Dorsolateral prefrontal cortex (tissue), 122 donors: ENCODE measurements at places on chromosomes 6 and 20.

- DNase-seq, result no peak
Measured at GRCh38 chr20:24995741-24996448, 3.3 kb upstream of the APMAP start.

GRCh38 chr20:21569586-21569985, 55.7 kb upstream of the NKX2-2 start:
- DNase-seq, result no peak

DNA sequence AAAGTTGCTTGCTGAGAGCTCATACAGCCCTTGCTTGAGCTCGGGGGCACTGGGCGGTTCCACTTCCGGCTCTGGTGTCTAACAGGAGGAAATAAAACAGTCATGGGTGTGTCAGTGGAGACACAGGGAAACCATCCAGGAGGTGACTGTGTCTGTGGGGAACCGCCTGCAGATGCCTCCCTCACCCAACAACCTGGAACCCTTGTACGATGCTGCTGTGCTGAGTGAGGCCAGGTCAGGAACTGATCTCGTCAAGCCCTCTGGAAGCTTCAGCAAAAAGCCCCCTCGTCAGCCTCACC, 15.5 kb downstream of the TXNDC5 start:
- no peak for DNase-seq

- no peak for DNase-seq
Measured at GRCh38 chr6:131736003-131736596, 25.3 kb upstream of the CTAGE9 start.

GRCh38 chr6:137894779-137895385, 27.8 kb downstream of the TNFAIP3 start:
- no peak for DNase-seq

- DNase-seq, result no peak
Measured at GRCh38 chr20:21682521-21682954, 22.9 kb upstream of the PAX1 start.

DNA sequence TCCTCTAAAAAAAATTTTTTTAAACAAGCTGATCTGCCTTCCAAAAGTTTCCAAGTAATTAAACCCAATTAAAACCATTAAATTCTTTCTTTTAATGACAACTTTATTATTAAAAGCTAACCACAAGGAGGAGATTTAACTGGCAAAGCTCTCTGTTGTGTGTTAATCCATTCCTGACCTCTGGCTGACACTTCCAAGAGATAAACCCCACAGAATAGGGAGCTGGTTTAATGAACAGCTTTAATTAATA, 230.8 kb downstream of the EYA2 start:
- DNase-seq, result no peak

DNA sequence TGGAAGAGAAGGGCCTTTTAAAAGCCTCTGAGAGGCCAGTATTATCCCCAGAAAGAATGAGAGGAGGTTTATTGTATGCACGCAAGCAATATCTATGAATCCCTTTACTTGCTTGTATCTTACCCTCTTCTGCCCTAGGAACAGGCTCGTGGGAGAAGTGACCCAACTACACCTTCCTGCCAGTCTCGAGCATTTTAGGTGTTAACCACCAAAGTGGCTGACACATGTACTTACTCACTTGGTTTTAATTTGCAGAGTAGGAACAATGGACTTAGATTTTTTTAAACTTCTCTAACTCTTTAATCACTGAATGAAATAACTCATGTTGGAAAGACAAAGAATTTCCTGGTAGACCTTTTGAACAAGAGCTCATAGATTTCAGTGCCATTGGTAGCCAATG, 296.9 kb downstream of the PLCB1 start:
- no peak for DNase-seq

DNA sequence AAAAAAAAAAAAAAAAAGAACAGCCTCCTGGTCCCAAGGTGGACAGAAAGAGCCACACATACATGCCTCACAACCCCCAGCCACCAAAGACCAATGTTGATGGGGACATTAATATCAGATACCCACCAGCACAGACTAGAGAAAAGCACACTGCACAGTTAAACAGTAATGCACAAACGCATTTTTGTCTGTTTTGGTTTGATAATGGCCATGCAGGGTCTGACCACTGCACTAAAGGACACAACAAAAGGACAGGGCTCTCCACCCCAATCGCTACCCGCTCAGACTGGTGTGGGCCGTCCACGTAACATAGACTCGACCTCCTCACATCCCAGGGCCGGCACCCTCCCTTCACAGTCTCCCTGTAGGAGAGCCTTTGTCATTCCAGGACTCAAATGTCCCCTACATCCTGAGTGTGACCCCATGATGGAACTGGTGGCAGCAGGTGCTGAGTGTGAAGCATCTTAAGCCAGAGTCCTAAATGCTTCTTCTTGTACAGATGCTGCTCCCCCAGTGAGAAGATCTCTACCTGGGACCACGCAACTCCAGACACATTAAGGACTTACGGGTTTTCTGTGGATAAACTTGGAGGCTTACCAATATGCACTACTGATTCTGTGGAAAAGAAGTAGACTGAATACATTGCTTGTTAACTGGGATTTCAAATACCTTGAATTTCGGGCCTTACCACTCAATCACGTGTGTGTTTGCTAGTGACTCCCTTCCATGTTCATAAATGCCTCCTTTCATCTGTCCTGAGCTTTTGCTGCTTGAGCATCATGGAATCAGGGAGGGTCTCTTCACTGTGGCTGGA, 28.0 kb downstream of the RRBP1 start:
- DNase-seq, result peak; percentile 35

GRCh38 chr6:138817799-138818198, 21.9 kb downstream of the ECT2L start:
- DNase-seq, result no peak

- no peak for DNase-seq
Measured at GRCh38 chr20:63482021-63482587, 9.6 kb upstream of the KCNQ2 start.

DNA sequence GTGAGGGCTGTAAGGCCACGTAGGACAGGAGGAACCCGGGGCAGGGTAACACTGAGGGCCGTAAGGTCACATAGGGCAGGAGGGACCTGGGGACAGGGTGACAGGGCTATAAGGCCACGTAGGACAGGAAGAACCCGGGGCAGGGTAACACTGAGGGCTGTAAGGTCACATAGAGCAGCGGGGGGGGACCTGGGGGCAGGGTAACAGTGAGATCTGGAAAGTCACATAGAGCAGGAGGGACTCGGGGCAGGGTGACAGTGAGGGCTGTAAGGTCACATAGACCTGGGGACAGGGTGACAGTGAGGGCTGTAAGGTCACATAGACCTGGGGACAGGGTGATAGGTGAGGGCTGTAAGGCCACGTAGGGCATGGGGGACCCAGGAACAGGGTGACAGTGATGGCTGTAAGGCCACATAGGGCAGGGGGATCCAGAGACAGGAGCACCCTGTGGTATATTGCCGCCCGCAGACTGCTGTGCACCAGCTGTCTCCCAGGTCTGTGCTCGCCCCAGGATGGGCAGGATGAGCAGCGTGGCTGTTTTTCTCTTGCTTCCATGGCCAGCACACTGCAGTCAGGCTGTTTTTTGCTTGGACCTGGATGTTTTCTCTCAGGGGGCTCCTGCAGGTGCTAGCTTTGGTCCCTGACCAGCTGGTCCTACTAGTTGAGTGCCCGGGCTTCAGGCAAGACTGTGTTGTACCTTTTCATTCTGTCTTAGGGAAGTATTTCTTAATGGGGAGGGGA, 55.7 kb downstream of the SYTL3 start:
- DNase-seq, result no peak

GRCh38 chr20:45095805-45096238, 5.1 kb downstream of the KCNS1 start:
- no peak for DNase-seq

- no peak for DNase-seq
Measured at GRCh38 chr6:100370265-100370664, 94.5 kb downstream of the SIM1 start.

GRCh38 chr20:52231230-52231746, 39.7 kb upstream of the ZFP64 start:
- no peak for DNase-seq

DNA sequence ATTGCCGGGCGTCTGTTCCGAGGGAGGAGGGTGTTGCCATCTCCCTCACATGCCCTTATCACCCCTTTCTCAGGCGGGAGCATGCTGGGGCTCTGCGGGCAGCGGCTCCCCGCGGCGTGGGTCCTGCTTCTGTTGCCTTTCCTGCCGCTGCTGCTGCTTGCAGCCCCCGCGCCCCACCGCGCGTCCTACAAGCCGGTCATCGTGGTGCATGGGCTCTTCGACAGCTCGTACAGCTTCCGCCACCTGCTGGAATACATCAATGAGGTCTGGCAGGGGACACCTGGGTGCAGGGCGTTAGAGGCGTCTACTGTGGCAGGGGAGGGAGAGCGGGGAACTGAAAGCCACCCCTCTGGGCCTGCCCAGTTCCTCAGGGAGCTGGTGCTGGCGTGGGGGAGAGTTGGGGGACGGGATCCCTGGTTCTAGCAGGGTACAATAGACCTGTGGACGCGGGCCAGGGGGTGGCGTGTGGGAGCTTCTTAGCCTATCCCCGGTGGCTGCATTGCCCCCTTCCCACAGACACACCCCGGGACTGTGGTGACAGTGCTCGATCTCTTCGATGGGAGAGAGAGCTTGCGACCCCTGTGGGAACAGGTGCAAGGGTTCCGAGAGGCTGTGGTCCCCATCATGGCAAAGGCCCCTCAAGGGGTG, 697 bp downstream of the PPT2 start:
- peak; percentile 66 for DNase-seq

GRCh38 chr20:50720026-50720425, 11.4 kb upstream of the PARD6B start:
- DNase-seq, result no peak

GRCh38 chr6:106574741-106575458, 54.4 kb downstream of the RTN4IP1 start:
- DNase-seq, result peak; percentile 68

GRCh38 chr20:57070296-57070695, 196.1 kb downstream of the BMP7 start:
- DNase-seq, result no peak

DNA sequence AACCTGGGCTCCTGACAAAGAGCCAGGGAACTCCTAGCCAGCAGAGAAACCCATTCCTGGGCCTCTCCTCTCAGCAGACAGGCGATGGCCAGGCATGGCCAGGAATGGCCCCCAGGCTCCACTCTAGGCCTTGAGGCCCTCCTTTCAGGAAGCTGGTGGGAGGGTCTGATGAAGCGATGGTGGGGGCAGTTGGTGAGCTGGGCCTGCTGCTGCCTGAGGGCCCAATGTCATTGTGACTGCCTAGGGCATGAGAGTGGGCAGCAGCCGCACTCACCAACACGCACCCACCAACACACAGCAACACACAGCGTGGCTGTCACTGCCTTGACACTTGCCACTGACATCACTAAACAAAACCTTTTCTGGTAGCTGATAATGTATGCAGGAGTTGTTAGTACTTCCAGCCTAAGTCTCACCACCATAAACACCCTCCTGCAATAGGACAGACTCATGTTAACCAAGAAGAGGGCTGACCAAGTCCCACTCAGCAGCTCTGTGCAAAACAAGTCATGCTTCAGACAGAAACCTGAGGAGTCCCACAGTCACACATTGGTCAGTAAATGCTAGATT, 69.3 kb downstream of the ABHD12 start:
- no peak for DNase-seq

DNA sequence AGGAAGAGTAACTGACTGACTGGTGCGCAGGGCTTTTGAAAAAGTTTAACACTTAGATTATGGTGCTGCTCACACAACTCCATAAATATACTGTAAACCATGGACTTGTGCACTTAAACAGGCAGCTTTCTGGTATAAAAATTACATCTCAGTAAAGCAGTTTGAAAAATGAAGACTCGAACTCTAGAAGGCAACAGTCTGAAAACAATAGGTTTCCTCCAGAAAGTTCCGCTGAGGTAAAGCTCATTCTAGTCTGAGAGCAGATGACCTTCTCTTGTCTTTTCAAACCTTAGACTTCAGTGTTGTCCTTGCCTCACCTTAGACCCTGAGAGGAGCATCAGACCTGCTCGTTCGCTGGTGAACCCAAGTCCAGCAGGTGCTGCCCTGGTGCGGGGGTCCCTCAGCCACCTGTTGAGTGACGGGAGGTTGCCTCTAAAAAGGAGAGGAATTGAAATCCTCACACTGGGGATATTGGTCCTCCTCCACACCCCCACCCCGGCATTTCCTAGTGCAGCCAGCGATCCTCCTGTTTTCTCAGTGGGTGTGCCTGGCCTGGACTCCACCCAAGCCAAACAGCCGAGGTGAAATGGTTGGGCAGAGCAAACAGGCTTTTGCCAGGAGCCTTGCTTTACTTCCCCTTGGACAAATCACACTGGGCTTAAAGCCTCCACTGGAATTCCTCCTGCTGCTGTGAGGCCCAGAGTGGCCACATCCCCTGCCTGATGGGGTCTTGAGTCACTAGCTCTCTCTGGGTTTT, 14.7 kb upstream of the PYGB start:
- DNase-seq, result no peak

GRCh38 chr20:22692119-22692475, 107.7 kb upstream of the FOXA2 start:
- DNase-seq, result no peak

DNA sequence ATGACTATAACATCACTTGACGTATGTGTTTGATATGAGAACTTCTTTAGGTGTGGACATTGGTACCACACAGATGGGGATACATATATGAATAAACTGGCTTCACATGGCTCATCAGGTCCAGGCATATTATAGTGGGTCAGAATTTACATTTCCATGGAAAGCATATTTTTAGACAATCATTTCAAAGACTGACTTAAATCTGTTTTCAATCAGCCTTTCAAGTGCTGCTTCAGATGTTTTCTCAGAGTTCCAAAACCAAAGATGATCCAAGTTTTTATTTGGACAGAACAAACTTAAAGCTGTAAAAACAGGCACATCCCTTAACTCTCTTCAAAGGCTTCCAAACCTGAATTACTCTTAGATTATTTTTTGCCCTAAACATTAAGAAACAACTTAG, 88.1 kb downstream of the PRSS35 start:
- no peak for DNase-seq

- DNase-seq, result no peak
Measured at GRCh38 chr6:227812-228338, 64.4 kb upstream of the DUSP22 start.

DNA sequence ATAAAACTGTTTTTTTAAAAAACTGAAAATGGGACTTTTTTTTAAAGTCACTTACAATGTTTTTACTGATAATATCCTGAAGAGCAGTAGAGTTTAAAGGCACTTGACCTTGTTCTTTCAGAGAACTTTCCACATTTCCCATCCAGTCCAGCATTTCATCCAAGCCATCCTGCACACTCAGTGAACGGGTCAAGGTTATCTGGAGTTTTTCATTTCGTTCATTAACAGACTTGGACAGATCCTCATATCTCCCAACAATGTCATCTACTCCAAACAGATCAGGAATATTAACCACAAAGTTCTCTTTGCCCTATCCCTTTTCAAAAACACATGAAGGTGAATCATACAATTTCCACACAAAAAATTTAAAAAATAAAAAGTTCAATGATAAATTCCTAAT, 69.1 kb downstream of the DST start:
- DNase-seq, result no peak

DNA sequence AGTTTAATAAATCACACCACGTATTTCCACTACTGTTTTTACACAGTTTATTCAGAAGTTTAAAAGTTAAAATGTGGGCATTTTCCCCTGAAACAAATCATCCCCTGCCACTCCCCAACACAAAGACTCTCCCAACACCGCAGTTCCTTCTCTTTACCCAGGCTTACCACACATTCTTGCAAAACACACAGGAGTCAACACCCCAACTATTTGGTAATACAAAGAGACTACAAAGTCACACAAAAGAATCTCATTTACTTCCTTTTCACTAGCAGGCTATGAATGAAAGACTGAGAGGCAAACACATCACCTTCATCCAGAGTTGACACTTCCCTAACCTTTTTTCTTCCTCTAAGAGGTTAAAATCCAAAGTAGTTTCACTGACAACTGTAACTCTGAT, 51.1 kb downstream of the KCTD20 start:
- DNase-seq, result no peak
